ENCODE measurements at places on chromosomes 12 and 14. TPM values are rescaled to one million over a fixed set of nuclear protein-coding genes. Genes with fewer than 3 reads are reported as not detected.

DNA sequence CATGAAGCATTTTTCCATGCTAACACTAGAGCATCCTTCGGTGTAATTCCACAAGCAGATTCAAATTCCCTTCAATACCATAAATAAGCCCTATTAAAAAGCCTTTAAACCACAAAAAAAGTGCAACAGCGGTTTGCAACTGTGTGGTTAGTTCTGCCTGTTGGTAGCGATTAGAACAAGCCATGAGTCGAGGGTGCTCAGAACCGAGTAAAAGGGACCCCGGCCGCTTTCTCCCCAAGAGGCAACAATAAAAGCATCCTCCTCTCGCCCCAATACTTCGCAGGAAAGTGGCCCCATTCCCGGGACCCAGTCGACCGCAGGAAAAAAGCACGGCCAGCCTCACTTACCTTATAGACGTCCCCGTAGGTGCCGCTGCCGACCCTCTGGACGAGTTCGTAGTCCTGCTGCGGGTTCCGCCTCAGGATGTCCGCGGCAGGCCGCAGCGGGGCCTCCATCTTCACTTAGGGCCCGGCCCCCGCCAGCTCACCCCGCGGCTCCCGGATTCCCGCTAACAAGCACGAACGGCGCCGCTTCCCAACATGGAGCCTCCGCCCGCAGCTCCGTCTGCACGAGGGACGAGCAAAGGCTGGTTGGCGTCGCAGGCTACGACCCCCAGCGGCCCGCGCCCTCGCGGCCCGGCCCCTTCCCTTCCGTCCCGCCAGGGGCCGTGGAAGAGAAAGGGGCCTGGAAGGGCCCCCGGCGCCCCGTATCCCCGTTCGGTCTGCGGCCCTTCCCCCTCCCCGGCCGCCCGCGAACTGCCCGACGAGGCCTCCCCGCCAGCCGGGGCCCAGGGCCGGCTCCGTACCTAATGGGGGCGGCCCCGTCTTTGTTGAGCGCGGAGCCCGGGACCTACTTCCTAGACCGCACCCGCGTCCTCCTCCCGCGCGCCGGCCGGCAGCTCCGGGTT lies 521 bp downstream of the MAP4K5 start:
- peak; percentile 66 for DNase-seq

GRCh38 chr12:73221836-73222235 lies 949.7 kb downstream of the TRHDE start:
- no peak for DNase-seq

OR4E1 gene
- not detected for total RNA-seq

DNA sequence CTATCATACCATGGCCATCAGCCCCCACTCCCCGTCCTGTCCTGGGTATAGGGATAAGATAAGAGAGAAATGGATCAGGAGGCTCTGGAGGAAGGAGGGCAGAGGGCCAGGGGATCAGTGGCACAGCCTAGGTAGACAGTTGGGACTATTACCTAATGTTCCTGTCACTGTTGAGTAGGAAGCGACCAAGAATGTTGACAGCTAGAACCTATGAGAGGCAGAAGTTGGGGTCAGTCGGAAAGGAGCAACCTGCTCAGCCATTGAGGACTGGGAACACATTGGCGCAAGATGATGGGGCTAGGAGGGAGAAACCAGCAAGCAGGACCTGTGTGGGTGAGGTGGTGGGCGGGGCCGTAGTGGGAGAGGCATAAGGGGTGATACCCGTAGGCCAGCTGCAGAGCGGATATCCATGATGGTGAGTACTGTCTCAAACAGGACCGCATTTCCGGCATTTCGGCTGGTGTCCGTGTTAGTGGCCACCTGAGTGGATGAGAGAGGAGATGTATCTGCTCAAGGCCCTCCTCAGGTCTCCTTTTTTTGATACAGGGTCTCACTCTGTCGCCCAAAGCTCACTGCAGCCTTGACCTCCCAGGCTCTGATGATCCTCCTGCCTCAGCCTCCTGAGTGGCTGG lies 3.3 kb downstream of the AP1G2 start:
- DNase-seq, result no peak

DNA sequence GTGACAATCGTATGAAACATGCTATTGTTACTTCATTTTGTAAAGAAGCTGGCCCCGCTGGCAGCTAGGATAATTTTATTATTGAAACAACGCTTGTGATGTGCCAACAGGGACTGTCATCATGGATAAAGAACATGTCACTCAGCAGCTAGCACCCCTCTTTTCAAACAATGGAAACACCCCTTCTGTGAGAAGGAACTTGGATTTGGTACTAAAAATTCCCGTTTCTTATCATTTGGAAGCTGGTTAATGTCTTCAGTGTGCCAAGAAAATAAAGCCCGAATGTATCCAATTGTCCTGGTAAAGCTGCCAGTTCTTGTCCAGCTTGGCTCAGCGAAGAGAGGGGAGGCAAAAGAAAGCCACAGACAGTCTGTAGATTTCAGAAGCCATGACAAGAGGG lies 186.6 kb downstream of the PHLDA1 start:
- no peak for DNase-seq

GRCh38 chr14:95316821-95317220 lies 2.9 kb downstream of the CLMN start:
- no peak for DNase-seq

DNA sequence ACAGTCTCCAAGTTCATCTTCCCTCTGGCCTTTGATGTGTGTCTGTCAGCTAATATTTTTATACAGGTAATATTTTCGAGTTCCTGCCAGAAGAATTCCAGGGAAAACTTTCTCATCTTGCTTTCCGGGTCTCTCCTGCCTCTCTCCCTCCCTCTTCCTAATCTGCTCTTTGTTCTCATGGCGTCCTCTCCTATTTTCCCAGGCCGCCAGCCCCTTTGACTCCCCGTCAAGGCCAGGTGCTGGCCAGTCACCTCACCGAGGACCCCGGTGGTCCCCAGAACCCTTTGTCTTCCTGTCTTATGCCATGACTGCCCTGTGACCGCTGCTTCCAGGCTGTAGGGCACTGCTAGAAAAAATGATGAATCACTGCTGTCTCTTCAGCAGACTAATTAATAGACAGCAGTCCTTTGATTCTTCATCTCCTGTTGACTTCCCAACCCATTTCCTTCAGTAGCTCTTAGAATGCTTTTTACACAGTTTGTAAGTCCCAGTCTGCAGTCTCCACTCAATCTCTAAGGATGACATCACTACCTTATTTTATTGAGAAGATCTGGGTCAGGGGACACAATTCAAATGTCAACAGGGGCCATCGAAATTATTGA lies 40.7 kb downstream of the PPFIBP1 start:
- DNase-seq, result no peak

- DNase-seq, result no peak
These were observed 12.5 kb downstream of the RPS6KL1 start for GRCh38 chr14:74910556-74910955.

HEATR5A gene
- total RNA-seq, result 41.3 TPM

DNA sequence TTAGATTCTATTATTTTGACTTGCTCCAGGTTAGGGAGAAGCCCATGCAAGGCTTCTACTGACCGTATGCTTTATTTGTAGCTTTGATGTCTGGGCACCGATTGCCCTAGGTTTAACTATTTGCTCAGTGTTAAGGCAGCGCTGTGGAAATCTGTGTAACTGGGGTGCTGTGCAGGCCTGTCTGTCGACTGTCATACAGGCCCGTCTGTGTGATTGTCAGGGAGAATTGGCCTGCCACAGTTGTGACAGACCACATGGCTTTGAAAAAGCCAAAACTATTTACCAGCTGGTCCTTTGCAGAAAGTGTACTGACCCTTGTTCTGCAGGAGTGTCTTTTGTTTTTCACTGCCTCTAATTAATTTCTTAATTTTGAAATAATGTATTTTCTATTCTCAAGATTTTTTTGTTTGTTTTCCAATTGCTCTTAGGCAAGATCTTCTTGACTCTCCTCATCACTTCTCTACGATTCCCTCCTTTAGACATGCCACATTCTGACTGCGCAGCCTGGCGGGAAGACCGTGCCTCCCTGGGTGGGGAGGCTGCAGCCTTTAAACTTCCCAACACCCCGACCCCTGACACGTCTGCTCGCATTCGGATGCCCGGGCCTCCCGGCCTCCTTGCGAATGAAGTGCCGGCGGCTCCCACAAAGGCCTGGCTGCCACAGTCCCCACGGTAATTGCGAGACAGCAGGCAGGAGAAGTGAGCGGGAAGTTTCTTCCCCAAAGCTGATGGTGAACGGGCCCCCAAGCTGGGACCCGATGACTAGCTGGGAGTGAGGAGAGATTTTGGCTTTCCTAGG lies 99.0 kb upstream of the EVL start:
- DNase-seq, result peak; percentile 73

P2RX7 gene
- 3.9 TPM for total RNA-seq

STX2 gene
- total RNA-seq, result 30.4 TPM

DNA sequence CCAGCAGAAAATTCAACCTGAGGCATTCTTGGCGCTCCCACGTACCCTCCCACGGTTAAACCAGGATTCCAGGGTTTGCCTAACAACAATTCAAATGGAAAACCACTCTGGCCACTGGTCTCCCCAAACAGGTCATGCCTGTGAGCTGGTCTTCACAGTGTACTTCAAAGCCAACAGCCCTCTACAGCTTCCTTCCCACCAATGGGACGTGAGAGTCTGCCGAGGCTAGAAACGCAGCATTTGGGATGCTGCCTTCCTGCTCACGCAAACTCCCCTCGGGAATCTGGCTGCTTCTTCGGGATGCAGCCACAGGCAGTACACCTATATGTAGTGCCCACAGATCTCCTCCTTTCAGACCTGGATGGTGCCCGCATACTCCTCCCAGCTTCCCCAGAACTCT lies 149.1 kb downstream of the KLHL28 start:
- no peak for DNase-seq

DNA sequence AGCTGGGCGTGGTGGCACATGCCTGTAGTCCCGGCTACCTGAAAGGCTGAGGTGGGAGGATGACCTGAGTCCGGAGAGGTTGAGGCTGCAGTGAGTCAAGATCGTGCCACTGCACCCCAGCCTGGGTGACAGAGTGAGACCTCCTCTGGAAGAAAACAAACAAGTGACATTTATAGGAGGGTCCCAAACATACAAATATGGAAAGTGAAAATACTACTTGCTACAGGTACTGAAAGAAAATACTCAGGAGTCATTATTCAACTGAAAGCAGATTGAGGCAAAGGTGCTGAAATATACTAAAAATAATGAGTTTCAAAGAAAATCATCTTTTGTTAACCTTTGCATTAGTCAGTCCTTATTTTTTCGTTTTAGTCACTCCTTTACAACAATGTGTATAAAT lies 53.5 kb downstream of the ETV6 start:
- no peak for DNase-seq

CDK2 gene
- total RNA-seq, result 29.8 TPM

GRCh38 chr14:51575349-51576116 lies 76.2 kb upstream of the FRMD6 start:
- no peak for DNase-seq

FIGNL2 gene
- 1.0 TPM for total RNA-seq

DNA sequence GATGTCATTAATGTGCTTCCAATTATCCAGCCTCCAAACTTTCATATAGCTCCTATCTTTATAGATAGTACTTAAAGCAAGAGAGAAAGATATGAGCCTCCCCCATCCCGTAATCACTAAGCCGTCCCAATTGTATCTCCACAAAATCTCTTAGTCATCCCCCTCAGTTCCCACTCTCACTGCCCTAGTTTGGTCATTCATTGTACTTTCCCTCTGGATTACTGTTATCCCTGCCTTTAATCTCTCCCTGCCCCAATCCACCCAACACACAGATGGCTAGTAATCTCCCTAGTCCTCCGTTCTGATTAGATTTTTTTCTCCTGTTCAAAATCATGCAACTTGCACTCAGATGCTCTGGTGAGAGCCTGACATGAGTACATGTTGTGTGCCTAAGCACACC lies 5.4 kb upstream of the BCAT1 start:
- no peak for DNase-seq

RAD51AP1 gene
- total RNA-seq, result 2.8 TPM

C14orf119 gene
- total RNA-seq, result 41.4 TPM

- DNase-seq, result no peak
These were observed 17.6 kb upstream of the AKAP6 start for GRCh38 chr14:32311294-32312009.

DNA sequence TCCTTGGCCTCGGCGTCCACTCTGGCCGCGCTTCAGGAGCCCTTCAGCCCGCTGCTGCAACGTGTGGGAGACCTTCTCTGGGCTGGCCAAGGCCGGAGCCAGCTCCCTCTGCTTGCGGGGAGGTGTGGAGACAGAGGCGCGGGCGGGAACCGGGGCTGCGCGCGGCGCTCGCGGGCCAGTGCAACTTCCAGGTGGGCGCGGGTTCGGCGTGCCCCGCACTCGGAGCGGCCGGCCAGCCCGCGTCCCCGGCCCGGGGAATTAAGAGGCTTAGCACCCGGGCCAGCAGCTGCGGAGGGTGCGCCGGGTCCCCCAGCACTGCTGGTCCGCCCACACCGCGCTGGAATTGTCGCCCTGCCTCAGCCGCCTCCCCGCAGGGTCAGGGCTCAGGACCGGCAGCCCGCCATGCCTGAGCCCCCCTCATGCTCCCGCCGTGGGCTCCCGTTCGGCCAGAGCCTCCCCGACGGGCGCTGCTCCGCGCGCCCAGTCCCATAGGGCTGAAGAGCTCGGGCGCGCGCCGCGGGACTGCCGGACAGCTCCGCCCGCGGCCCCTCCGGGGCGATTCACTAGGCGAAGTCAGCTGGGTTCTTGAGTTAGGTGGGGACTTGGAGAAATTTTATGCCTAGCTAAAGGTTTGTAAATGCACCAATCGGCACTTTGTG lies 673.9 kb downstream of the SLC16A7 start:
- DNase-seq, result no peak

DNA sequence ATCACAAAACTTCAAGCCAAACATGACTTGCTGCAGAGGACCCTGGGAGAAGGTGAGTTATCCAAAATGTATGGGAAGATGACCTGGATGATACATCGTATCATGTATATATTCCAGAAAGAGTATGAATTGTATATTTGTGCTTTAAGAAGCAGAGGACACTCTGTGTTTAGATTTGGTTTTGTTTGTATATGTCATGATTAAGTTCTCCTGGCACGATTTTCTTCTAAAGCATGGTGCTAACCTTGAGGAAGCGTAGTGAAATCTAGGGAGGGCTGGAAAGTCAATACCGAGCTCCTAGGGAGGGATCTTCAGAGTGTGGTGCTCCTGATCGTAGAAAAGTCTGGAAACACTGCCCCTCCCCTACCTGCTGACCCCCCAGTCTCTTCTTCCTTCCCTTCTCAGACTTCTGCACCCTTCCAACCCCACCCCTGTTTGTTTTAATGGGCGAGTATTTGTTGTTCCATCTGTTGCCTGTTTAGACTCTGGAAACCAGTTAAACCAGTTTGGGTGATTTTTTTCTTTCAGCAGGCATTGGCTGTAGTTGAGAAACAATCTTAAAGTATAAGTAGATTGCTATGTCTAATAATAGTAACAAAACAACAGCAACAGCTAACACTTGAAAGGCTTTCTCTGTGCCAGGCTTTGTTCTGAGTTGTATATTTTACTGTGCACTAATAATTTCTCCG lies 141.6 kb downstream of the KICS2 start:
- DNase-seq, result no peak

GRCh38 chr12:12958886-12959285 lies 6.9 kb upstream of the GPRC5D start:
- no peak for DNase-seq

- no peak for DNase-seq
These were observed 32.9 kb downstream of the TXNRD1 start for GRCh38 chr12:104248444-104248843.
